ENCODE measurements at places on chromosomes 4 and X.

GRCh38 chrX:64187762-64188150 lies 17.8 kb downstream of the AMER1 start:
- no peak for DNase-seq

DNA sequence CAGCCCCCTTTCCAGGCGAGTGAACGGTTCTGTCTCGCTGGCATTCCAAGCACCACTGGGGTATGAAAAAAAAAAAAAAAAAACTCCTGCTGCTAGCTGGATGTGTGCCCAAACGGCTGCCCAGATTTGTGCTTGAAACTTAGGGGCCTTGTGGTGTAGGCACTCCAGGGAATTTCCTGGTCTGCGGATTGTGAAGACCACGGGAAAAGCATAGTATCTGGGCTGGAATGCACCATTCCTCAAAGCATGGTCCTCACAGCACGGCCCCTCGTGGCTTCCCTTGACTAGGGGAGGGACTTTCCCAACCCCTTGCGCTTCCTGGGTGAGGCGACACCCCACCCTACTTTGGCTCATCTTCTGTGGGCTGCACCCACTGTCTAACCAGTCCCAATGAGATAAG lies 516.8 kb upstream of the FAM241A start:
- DNase-seq = no peak

GRCh38 chrX:107226757-107227156 lies 20.3 kb downstream of the DNAAF6 start:
- DNase-seq = no peak

GRCh38 chr4:81375745-81376144 lies 96.0 kb downstream of the RASGEF1B start:
- peak; percentile 60 for DNase-seq

DNA sequence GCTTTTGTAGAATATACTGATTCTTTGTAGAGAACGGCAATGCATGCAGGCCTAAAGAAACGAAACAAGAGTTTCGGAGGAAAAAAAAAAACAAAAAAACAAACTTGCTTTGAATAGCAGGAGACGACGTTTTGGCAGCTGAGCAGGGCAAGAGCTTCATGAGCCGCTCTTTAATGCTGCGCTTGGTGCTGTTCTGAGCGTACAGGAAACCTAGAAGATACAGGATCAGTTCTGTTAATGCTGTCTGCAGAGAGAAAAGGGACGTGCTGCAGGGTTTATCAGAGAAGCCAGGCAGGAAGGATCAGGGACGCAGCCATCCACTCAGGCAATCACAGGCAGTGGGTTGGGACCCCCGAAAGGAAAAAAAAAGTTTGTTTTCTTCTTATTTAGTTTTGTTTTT lies 182.2 kb downstream of the PACRGL start:
- no peak for DNase-seq

GRCh38 chr4:38223782-38224236 lies 263.6 kb downstream of the PTTG2 start:
- no peak for DNase-seq

- DNase-seq = no peak
Measured at GRCh38 chr4:15717086-15717485, 14.2 kb downstream of the BST1 start.

GRCh38 chrX:101164766-101165590 lies 54.6 kb upstream of the DRP2 start:
- no peak for DNase-seq

DNA sequence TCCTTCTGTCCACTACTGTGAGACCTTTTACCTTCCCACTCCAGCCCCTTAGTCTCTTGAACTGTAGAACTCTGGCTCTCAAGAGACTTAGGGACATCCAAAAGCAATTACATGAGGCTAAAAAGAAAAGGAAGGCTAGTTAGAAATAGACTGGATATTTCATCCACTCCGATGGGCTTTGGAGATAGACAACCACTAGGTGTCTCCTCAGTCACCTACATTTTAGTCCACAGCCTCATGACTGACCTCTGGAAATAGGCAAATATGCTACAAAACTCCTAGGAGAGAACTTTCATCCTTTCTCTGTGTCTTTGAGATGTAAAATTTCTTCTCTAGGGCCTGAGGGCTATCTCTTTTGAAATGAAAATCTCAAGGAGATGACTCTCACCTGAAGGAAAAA lies 45.1 kb upstream of the LAMP2 start:
- no peak for DNase-seq

- DNase-seq = peak; percentile 68
Measured at GRCh38 chrX:73214426-73215094, at the start of gene NAP1L2. NAP1L2 (minus strand) TSS chrX:73214851; CDS start chrX:73214492, 359 bp downstream.

DNA sequence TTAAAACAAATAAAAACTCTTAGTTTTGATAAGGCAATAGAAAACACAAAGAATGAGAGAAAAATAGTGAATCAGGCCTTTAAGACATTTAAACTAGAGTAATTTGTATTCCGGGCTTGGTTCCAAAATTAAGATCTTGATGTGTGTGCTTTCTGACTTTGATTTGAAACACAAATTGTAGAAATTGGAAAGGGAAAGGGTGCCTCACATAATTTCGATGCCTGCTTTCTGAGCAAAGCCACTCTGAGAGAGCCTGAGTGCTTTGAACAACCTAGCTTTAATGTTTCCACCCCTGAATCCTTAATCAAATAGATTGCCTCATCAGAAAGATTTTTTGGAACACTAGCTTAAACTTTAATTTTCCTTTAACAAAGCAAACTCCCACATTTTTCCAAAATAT lies 666.8 kb downstream of the PCDH18 start:
- DNase-seq = no peak

- no peak for DNase-seq
Measured at GRCh38 chr4:80532674-80533333, 197.3 kb downstream of the CFAP299 start.

DNA sequence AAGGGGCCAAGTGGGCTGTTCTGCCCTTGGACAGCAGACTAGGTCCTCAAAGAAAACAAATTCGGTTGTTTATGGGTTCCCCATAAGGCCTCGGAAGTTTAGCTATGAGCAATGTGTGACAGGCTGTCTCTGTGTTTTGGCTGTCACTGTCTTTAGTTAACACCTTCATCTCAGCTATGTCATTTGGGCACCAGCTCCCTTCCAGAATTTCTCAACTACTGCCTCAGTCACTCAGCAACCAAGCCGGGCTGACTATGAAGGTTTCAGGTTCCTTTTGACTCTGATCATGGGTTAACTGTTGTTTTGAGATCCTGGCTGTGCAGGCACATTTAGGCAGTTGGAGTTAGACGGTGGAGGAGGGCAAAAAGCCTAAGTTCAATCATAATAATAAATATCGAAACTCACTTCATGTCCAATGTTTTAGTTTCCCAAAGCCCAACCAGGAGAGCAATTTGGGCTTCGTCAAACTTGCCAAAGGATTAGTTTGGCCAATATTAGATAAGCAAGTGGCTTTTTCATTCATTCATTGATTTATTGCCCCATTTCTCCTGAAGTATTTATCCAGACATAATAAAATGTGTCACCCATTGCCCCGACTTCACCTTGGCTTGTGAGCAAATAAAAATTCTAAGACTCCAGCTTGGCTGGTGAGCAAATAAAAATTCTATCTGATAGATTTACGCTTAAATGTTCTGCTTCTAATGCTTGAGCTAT lies 9.1 kb upstream of the PAGE1 start:
- no peak for DNase-seq

GRCh38 chr4:57866468-57867171 lies 756.4 kb upstream of the IGFBP7 start:
- no peak for DNase-seq

DNA sequence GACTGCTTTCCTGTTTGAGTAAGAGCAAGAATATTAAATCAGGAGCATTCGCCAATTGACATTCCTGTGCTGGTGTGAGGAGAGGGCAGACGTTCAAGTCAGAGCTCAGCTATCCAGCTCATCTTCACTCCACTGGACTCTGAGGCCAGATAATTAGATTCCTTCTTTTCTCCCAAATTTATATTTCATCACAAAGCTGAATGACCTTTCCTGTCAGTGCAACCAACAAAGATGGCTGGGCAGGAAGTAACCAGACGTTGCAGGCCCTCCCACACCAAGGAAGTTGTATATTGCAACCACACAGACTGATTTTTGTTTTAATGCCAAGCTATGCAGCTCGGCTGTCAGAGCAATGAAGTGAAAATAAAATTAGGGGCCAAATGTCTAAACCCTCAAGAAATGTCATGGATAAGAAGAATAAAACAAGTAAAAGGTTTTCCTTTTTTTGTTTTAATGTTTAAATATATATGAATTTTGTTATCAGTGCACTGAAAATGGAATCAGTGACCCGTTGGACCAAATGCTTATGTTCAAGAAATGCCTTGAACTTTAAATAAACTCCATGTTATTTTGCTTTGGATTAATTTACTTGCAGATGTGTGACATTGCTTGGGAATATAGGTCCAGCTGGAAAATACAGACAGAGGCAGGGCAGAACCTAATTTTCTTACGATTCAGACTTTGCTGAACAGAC lies 578.9 kb upstream of the FAT1 start:
- DNase-seq = no peak

DNA sequence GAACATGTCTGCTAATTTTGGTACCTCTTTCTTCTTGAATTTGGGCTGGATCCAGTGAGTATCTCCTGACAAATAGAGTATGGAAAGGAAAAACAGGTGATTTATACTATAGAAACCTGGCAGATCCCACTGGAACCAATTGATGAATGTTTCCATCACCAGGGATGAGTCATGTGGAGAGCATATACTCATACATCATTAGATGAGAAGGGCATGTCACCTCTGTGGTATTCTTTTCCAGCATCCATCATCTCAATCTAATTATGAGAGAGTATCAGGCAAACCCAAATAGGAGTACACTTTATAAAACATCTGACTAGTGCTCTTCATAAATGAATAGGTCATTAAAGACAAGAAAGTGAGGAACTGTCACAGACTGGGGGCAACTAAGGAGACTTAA lies 90.7 kb downstream of the CLDN22 start:
- DNase-seq = no peak

Data from islet precursor cell (in vitro differentiated cells).